IMR-90 (cell line): ENCODE measurements at places on chromosomes 11 and 22. TPM values are rescaled to one million over a fixed set of nuclear protein-coding genes. Genes with fewer than 3 reads are reported as not detected.

- no peaks in the 10 kb centered on the region for H3K36me3 ChIP-seq
- H3K27me3 ChIP-seq = peaks cover 23% of the 10 kb centered on the region
- H3K27ac ChIP-seq = no peak overlapping the region
- DNase-seq = no peak
- no peak overlapping the region for H3K4me3 ChIP-seq
- H3K4me1 ChIP-seq = no peaks in the 10 kb centered on the region
These were observed 54.7 kb downstream of the SMIM38 start for GRCh38 chr11:69210310-69211035.

DNA sequence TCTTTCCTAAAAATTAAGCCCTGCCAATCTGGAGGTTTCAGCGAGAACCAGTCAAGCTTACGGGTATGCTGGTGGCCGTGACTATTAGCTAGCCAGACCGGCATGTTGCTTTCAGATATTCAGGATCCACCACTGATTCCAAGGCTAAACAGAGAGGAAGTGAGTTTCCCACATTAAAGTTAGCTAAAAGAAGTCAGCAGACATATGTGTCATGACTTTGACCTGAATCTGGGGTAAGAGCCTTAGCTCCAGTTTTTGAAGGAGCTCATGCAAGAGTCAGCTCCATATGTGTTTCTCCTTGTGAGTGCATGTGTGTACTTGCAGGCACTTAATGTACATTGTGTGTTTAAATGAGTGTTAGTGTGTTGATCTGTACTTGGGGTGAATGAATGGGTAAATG is 1.4 kb downstream of the ZFPL1 start:
- no peaks in the 10 kb centered on the region for H3K27me3 ChIP-seq
- no peak overlapping the region for H3K27ac ChIP-seq
- peaks cover 34% of the 10 kb centered on the region for H3K36me3 ChIP-seq

- peaks cover 13% of the 10 kb centered on the region for H3K4me1 ChIP-seq
- DNase-seq = peak; percentile 84
- no peaks in the 10 kb centered on the region for H3K27me3 ChIP-seq
- H3K4me3 ChIP-seq = no peak overlapping the region
These were observed 6.1 kb upstream of the ARAP1 start for GRCh38 chr11:72758304-72758689.

GRCh38 chr11:128660947-128661346 is 32.9 kb upstream of the FLI1 start:
- DNase-seq = no peak
- no peaks in the 10 kb centered on the region for H3K36me3 ChIP-seq
- H3K4me3 ChIP-seq = no peak overlapping the region
- no peak overlapping the region for H3K27ac ChIP-seq
- H3K4me1 ChIP-seq = 0 out of 2 replicates have a peak, but pooled peaks cover 2% of the 10 kb centered on the region

DNA sequence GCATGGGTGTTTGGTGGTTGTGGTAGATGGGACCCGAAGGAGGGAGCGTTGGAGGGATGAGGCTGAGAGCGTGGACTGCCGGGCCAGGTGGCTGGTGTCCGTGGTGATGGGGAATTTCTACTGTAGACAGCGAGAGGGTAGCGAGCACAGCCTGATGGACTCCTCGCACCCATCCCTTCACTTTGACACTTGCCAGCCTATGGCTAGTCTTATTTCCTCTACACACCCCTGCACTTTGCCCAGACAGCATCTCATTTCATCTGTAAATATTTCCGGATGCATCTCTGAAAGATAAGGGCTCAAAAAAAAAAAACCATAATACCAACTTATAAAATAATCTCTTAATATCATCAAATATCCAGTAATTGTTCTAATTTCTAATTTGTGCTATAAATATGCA is 5.8 kb downstream of the OMP start:
- no peak overlapping the region for H3K27ac ChIP-seq
- H3K36me3 ChIP-seq = no peaks in the 10 kb centered on the region
- H3K4me1 ChIP-seq = peaks cover 21% of the 10 kb centered on the region
- no peaks in the 10 kb centered on the region for H3K27me3 ChIP-seq
- DNase-seq = no peak
- no peak overlapping the region for H3K4me3 ChIP-seq

OR52I1 gene
- total RNA-seq = not detected in 2 replicates
